ENCODE measurements at places on chromosomes 1 and 21.
A peak's percentile ranks its signal among the peaks of the same experiment; 100 is the strongest.

- no peaks in the 10 kb centered on the region for H3K36me3 ChIP-seq
- H3K27ac ChIP-seq = no peak overlapping the region
- H3K4me1 ChIP-seq = peaks cover 13% of the 10 kb centered on the region
- no peaks in the 10 kb centered on the region for H3K27me3 ChIP-seq
- peak; percentile 29 for DNase-seq
These were observed 33.3 kb upstream of the SUCO start for GRCh38 chr1:172499636-172500141.

GRCh38 chr1:94912263-94913184, 14.4 kb downstream of the CNN3 start:
- H3K4me3 ChIP-seq = no peak overlapping the region
- 0 out of 2 replicates have a peak, but pooled peaks cover 6% of the 10 kb centered on the region for H3K36me3 ChIP-seq
- H3K4me1 ChIP-seq = no peaks in the 10 kb centered on the region
- no peak overlapping the region for H3K27ac ChIP-seq
- no peak for DNase-seq
- no peaks in the 10 kb centered on the region for H3K27me3 ChIP-seq

GRCh38 chr1:228108742-228109072, 392 bp downstream of the MRPL55 start:
- no peaks in the 10 kb centered on the region for H3K27me3 ChIP-seq
- peaks cover 4% of the 10 kb centered on the region for H3K4me1 ChIP-seq
- peak overlapping the region; percentile 97 for H3K4me3 ChIP-seq

- DNase-seq = no peak
- H3K27ac ChIP-seq = no peak overlapping the region
- no peaks in the 10 kb centered on the region for H3K4me1 ChIP-seq
These were observed 19.6 kb upstream of the KCNQ4 start for GRCh38 chr1:40763742-40764532.
